AG09319 (cell line): ENCODE measurements at places on chromosomes 2 and 18.

DNA sequence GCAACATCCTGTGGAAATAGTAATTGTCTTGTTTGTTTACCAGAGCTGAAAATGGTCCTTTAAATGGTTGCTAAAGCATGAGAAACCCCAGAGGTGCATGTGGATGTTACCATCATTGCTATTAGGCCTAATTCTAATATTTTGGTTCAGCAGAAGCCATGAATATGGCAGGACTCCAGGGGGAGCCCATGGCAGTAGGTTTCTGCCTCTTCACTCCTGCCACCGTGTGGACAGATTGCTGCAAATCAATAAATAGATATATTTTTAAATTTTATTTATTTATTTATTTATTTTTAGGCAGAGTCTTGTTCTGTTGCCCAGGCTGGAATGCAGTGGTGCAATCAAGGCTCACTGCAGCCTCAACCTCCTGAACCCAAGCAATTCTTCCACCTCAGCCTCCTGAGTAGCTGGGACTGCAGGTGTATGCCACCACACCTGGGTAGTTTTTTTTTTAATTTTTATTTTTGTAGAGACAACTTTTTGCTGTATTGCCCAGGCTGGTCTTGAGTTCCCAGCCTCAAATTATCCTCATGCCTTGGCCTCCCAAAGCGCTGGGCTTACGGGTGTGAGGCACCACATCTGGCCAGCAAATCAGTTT lies 54.9 kb upstream of the CAPN13 start:
- peak; percentile 53 for DNase-seq

GRCh38 chr2:96205888-96206287 lies 2.7 kb downstream of the STARD7 start:
- DNase-seq, result no peak

GRCh38 chr2:188966079-188966571 lies 8.0 kb upstream of the COL3A1 start:
- no peak for DNase-seq

DNA sequence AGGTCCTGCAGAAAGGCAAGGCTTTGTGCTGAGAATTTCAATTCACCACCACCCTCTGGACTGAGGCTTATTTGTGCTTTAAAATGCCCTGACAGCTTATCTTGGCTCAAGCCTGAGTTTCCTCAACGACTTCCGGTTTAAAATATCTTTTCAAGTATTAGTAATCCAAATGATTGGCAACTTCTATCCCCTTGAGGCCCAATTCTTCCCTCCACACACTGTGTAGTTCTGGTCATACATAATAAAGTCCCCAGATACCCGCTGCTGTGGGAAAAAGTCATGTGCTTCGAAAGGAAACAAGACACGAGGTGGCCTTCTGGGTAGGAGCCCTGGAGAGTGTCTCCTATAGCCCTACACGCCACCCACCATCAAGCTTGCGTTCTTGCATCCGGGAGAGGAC lies 393.4 kb downstream of the ALK start:
- no peak for DNase-seq

DNA sequence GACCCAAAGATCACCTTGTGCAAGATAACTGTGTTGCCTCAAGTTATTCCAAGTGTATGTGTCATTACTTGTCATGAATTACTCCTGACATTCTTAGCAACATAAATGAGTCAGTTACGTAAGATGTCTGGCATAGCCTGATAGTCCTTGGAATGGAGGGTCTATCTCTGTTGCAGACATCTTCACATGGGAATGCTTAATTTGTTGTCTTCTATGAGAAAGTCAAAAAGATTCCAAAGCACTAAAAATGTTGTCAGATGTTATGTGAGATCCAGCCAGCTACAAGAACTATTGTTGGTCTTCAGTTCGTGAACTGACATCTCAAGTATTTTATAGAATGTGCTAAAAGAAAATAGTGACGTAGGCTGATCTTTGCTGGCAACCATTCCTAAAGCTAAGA lies 178.2 kb upstream of the RASGRP3 start:
- DNase-seq, result no peak

GRCh38 chr2:24021122-24021998 lies 11.5 kb downstream of the MFSD2B start:
- DNase-seq, result no peak

GRCh38 chr2:128486640-128487375 lies 168.1 kb upstream of the HS6ST1 start:
- DNase-seq, result no peak

- no peak for DNase-seq
Observed at GRCh38 chr2:175432793-175433192, 251.3 kb upstream of the ATP5MC3 start.
